ENCODE measurements at places on chromosomes 5 and 9.
A peak's percentile ranks its signal among the peaks of the same experiment; 100 is the strongest.

GRCh38 chr5:118430076-118430475, 558.3 kb downstream of the DTWD2 start:
- DNase-seq, result no peak

DNA sequence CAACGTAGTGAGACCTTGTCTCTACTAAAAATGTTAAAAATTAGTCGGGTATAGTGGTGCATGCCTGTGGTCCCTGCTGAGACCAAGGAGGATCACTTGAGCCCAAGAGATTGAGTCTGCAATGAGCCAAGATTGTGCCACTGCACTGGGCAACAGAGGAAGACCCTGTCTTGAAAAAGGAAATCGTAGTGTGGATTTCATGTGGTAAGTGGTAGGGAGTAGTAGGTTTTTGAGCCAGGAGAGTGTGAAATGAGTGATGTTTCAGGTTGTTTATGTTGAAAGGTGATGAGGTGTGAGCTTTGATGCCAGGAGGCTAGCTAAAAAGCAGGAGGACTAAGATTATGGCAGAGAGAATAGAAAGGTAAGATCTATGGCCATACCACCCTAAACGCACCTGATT, 5.9 kb downstream of the MATR3 start:
- no peak for DNase-seq

GRCh38 chr5:77569409-77569808, 69.1 kb downstream of the OTP start:
- DNase-seq, result no peak

GRCh38 chr5:99763021-99763774, 772.0 kb upstream of the FAM174A start:
- no peak for DNase-seq

GRCh38 chr9:84718476-84718875, 48.9 kb downstream of the NTRK2 start:
- no peak for DNase-seq

DNA sequence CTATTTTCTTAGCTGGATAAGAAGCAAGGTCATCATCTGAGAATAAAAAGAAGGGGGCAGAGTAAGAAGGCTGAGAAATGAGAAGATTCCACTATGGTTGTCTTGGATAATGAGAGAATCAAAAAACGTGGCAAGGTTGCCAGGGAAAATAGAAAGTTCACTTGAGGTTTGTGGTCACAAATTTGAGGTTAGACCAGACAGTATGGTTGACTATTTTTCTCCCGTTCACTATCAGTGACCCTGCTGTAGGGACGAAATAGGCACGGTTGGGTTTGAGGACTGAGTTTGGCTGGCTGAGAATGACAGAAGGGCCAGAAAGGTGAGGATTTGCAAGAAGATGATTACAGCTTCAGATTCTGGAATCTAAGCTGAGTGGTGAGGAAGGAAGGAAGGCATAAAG, 266.0 kb upstream of the ZNF462 start:
- no peak for DNase-seq

GRCh38 chr9:91074866-91075265, 273.2 kb downstream of the SYK start:
- DNase-seq, result no peak

GRCh38 chr5:160166069-160166972, 47.1 kb upstream of the PWWP2A start:
- no peak for DNase-seq

GRCh38 chr5:172920447-172920849, 38.8 kb upstream of the RPL26L1 start:
- DNase-seq, result no peak

DNA sequence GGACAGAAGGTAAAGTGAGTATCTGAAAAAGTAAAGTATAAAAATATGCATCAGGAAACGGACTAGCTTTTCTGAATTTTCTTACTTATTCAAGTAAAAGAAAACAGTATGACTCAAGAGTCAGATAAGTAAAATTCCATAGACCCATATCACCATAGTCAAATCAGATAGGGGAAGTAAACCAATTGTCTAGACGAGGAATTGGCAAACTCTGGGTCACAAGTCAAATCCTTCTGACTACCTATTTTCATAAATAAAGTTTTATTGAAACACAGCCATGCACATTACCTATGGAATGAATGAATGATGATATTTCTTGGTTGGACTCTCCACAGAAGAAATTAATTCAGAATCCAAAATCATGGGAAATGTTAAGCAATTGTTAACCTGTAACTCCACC, 59.1 kb upstream of the TMC1 start:
- DNase-seq, result no peak

GRCh38 chr5:93503598-93504067, 77.4 kb downstream of the NR2F1-AS1 start:
- no peak for DNase-seq

GRCh38 chr9:129178568-129179382, 714 bp upstream of the IER5L start:
- peak; percentile 68 for DNase-seq

DNA sequence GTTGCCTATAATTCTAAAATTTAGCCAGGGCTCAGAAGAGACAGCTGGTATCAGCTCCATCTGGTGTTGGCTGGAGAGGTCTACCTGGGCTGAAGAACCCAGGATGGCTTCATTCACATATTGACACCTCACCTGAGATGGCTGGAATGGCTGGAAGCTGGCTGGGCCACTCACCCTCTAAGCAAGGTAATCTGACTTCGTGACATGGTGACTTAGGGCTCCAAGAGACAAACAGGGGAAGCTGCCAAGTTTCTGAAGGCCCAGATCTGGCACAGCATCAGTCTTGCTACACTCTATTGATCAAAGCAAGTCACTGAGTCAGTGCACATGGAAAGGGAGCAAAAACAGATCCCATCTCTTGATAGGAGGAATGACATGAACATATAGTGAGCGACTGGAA, 102.3 kb downstream of the EPB41L4A start:
- no peak for DNase-seq

GRCh38 chr5:109307951-109308350, 101.8 kb downstream of the PJA2 start:
- DNase-seq, result no peak

- DNase-seq, result no peak
These were observed 58.4 kb upstream of the FBXL7 start for GRCh38 chr5:15441433-15442192.

GRCh38 chr5:78594610-78595457, 53.7 kb downstream of the LHFPL2 start:
- DNase-seq, result peak; percentile 17

DNA sequence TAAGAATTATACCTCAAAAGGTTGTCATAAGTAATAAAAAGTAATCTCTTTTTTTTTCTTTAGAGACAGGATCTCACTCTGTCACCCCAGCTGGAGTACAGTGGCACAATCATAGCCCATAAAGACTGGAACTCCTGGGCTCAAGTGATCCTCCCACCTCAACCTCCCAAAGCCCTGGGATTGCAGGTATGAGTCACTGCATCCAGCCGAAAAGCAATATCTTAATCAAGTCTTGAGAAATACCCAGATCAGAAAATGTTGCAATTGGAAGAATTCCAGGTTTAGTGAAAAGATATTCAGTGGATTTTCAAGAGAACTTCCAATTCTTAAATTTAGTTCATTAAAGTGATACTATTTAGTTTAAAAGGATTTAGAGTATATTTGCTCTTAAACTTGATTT, 40.9 kb upstream of the IDNK start:
- no peak for DNase-seq

- no peak for DNase-seq
These were observed 4.9 kb upstream of the RARS1 start for GRCh38 chr5:168481330-168481788.

GRCh38 chr9:137355761-137356365, 53.8 kb upstream of the NRARP start:
- no peak for DNase-seq

GRCh38 chr5:68290260-68290674, 74.7 kb downstream of the PIK3R1 start:
- no peak for DNase-seq

DNA sequence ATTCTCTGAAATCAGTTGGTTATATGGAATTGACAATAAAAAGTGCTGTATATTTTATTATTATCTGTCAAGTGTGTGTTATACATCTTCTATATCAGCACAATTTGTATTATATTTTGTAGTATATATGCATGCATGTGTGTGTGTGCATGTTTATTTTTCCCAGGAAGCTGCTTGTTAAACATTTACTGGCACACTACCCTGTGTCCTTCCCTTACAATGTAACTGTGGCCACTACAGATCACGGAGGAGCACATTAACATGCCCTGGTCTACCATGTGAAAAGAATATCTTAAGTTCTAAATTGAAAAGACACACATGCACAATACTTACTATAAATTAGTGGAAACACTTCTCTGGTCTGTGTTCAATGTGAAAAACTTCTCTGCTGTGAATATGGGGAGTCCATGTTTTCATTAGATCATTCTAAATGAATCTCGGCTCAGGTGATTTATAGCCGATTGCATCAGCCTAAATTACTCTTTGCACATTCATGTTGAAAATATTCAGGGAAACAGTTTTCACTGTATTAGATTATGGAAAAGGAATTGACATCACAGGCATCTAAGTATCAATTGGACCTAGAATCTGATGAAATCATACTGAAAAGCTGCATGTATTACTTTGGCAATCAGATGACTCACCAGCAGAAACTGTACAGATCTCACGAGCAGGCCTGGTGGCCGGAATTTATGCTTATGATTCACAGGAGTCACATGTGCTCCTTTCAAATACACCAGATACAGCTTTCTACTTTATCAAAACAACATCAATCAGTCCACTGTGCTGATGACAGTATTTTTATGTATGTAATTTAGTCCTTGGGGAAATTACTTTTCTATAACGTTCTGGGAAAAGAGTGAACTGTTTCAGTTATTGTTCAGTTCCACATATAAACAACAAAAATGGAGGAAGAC, 39.4 kb downstream of the LURAP1L start:
- DNase-seq, result peak; percentile 88

DNA sequence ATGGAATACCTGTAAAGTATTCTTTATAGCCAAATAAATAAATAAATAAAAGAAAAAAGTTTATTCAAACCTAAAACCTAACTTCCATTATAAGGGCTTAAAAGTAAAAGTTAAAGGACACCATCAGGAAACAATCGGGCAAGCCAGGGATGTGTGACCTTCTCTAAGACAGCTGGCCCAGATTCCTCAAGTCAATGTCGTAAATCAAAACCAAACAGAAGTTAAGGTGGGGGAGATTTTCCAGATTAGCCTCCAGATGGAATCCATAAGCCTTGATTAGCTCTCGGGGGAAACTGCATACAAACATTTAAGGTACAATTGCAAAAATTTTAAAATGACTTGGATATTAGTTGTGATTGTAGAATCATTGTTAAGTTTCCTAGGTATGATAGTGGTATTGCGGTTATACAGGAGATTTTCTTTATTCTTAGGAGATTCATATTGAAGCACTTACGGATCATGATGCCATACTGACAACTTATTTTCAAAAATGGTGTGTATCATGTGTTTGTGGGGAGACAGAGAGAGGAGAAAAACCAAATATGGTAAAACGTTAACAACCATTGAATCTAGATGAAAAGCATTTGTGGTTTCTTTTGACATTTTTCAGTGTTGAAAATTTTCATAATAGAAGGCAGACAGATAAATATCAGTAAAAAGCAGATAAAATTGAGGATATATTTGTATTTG, 21.5 kb upstream of the MGAT1 start:
- DNase-seq, result no peak

- no peak for DNase-seq
These were observed 922 bp downstream of the LMX1B start for GRCh38 chr9:126614455-126615244.

DNA sequence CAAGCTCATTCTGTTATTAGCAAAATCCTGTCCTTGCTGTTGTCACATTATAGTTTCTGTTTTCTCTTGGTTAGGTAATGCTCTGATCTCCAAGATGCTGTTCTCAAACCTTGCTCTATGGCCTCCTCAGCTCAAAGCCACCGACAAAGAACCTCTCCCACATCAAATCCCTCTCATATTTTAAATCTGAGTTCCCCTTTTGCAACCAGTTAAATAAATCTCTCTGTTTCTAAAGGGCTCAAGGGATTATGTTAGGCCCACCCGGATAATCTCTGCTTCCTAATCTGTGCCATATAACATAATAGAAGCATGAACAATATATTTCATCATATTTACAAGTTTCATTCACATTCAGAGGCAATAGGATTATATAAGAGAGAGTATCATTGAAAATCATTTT, 286.0 kb downstream of the CYLC2 start:
- no peak for DNase-seq

GRCh38 chr5:128216860-128217531, 133.4 kb downstream of the SLC12A2 start:
- DNase-seq, result no peak

- DNase-seq, result no peak
These were observed 49.5 kb downstream of the DAP start for GRCh38 chr5:10711562-10711961.
